ENCODE measurements at places on chromosomes 1 and 21. TPM values are rescaled to one million over a fixed set of nuclear protein-coding genes. Genes with fewer than 3 reads are reported as not detected.

Gene TLR5
- 9.9 TPM for polyA plus RNA-seq

Gene RXRG
- 6.6 TPM for polyA plus RNA-seq

Gene TNNI3K
- 1.1 TPM for polyA plus RNA-seq

DNA sequence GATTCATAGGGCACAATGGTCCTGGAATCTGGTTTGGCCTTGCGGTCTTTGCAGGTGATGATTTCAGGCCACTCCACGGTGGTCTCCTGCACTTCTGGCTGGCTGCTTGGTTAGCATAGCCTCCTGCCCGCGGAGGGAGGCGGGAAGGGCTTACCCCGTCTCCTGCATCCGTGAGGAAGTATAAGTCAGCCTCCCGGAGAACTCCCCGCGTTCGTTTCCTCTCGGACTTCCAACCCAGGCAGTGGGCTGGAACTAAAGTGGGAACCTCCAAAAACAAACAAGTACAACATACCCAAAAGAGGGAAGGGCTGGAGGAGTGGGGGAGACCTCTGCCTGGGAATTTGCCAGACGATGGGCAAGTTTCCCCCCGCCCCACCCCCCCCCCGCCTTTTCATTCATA is 939 bp upstream of the CCN1 start:
- DNase-seq = peak; percentile 37

GRCh38 chr1:66088787-66089186 is 296.1 kb downstream of the PDE4B start:
- no peak for DNase-seq

- DNase-seq = no peak
These were observed 47.9 kb downstream of the ASH1L start for GRCh38 chr1:155514582-155515187.

GRCh38 chr1:75132242-75132811 is 1.9 kb upstream of the LHX8 start:
- DNase-seq = no peak

GRCh38 chr1:81407000-81407821 is 393.5 kb upstream of the ADGRL2 start:
- no peak for DNase-seq

- no peak for DNase-seq
These were observed 24.6 kb upstream of the NEK7 start for GRCh38 chr1:198132060-198132781.
